ENCODE measurements at places on chromosomes 12 and 14. TPM values are rescaled to one million over a fixed set of nuclear protein-coding genes. Genes with fewer than 3 reads are reported as not detected.

Gene ANKRD33
- total RNA-seq, result not detected

Gene EML1
- 7.4 TPM for total RNA-seq

DNA sequence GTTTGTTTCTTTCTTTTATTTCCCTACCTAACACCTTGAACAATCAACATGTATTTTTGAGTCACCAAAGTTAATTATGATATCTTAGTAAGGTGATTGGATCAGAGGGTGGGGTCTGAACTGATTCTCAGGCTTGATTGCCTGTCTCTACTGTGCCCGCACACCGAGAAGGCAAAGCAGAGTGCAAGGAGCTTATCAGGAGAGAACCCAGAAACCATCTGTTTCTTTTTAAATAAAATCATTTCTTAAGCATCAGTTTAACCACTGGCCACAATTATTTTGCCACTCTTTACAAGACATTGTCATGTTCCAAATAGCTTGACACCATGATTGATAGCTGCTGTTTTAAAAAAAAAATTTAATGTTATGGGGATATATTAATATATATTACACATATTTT lies 3.1 kb downstream of the GARIN2 start:
- no peak overlapping the region for H3K4me3 ChIP-seq
- H3K27ac ChIP-seq, result no peak overlapping the region
- H3K36me3 ChIP-seq, result no peaks in the 10 kb centered on the region

DNA sequence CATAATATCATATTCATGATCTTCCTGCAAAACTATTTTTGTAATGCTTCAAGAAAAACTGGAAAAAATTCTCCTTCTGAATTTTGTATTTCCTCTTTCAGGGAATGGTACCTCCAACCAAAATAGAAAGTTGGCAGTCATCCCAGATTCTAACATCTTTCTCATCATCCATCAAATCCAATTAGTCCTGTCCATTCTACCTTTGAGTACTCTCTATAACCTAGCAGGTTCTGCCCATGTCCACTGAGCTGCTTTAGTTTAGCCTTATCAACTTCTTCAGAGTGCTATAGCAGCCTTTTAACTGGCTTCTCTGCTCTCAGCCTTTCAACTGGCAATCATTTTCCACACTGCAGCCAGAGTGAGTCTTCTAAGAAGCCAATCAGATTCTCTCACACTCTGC lies 236.2 kb downstream of the AKAP6 start:
- H3K27ac ChIP-seq, result no peak overlapping the region
- H3K36me3 ChIP-seq, result no peaks in the 10 kb centered on the region
- H3K27me3 ChIP-seq, result 0 out of 2 replicates have a peak, but pooled peaks cover 5% of the 10 kb centered on the region
- H3K4me3 ChIP-seq, result no peak overlapping the region

- H3K27me3 ChIP-seq, result no peaks in the 10 kb centered on the region
- no peak overlapping the region for H3K4me3 ChIP-seq
- no peak overlapping the region for H3K27ac ChIP-seq
- H3K36me3 ChIP-seq, result no peaks in the 10 kb centered on the region
These were observed 51.4 kb upstream of the ANO2 start for GRCh38 chr12:5996459-5996858.

Measured in HCT116 (cell line).